Gastrocnemius medialis (tissue), 4 donors: ENCODE measurements at places on chromosomes 3 and 15. TPM values are rescaled to one million over a fixed set of nuclear protein-coding genes. Genes with fewer than 3 reads are reported as not detected.

The DNAH12 gene
- 0.02 TPM for total RNA-seq

The PTH1R gene
- total RNA-seq: 6.8 TPM

The FAM107A gene
- 28.5 TPM for total RNA-seq

The SUSD5 gene
- 1.4 TPM for total RNA-seq

The ZNF80 gene
- not detected for total RNA-seq

The SLC12A1 gene
- not detected for total RNA-seq

The TERC gene
- 12.0 TPM for total RNA-seq

The ISG20 gene
- 1.2 TPM for total RNA-seq

The ITPKA gene
- 9.4 TPM for total RNA-seq

The SPTBN5 gene
- total RNA-seq: 0.03 TPM

The SRGAP3 gene
- 1.5 TPM for total RNA-seq

The LYZL4 gene
- not detected for total RNA-seq

GRCh38 chr15:34365091-34365825, 1.7 kb downstream of the LPCAT4 start:
- no peak for DNase-seq

DNA sequence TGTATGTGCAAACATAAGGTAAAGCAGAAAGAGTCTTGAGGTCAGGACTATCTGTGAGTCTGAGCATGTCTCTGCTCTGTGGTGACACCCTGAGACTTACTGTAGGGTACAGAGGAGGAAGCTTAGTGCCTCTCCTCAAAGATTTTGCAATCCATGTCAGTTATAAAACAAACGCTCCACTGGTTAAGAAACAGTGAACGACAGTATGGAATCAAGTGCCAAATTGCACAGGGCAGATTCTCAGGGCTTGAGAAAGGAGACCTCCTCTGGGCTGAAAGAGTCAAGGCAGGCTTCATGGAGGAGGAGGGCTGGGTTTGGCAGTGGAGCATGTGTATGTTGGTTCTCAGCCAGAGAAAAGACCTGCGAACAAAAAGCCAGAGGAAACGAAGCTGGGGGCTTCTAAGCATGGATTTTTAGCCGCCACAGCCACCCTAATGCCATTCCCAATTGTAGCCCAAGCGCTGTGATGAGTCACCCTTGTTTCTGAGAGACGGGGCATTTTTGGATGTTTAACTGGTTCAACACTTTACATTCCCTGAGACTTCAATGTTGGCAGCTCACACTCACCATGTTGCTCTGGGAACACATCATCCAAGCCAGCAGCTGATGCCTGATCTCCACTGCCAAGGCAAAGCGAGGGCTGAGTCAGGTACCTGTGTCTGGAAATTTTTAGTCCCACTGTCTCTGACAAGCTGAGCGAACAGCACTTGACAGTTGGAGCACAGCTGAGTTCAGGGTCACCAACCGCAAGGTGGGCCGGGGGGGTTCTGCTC, 3.4 kb upstream of the DGKG start:
- DNase-seq: no peak

- no peak for DNase-seq
Observed at GRCh38 chr3:152595975-152596821, 238.7 kb upstream of the P2RY1 start.

- DNase-seq: no peak
Observed at GRCh38 chr15:31089368-31090047, 12.0 kb downstream of the TRPM1 start.

DNA sequence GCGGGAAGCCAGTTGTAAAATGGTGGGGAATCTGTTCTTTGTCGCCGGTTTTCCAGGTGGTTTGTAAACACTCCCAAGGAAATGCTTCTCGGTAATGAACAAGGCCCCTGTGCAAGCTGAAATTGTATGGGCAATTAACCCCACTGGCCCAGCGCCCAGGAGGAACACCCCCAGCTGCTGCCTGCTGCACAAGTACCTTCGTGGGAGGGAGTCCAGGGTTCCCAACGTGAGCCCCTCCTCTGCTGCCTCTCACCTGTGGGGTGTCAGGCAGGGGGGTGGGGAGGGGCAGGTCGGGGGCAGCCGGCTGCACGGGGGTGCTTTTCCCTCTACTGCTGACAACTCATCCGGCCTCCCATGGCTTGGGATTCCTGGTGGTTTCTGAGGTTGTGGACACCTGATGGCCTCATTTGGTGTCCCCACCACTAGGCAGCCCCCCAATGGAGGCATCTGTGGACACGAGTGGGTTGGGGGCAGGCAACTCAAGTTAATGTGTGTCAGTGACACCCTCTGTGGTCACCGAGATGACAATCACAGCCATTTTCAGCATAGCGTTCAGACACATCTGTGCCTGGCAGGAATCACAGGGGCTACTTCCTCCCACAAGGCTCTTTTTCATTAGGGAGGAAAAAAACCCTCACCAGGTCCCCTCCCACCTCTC, 35.6 kb upstream of the PRR23E start:
- DNase-seq: no peak

DNA sequence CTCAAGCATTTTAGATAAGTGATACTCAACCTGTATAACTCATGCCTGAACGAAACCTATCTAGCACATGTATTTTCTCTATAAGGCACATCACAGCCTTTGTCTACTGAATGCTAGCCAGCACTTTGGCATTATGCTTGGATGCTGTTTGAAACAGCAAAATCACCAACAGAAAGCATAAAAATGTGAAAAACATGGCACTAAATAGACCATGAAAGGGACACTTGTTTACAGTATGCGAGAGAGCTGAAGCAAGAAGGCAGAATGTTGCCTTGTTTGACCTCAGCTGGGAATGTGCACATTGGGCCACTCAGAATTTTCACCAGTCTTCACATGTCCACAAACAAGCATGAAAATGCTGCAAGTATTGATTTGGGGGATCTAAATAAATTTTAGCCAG, 59.5 kb downstream of the MINDY2 start:
- DNase-seq: no peak

- DNase-seq: no peak
Observed at GRCh38 chr15:53218666-53219580, 428.8 kb upstream of the ONECUT1 start.

- no peak for DNase-seq
Observed at GRCh38 chr3:189119950-189120349, 51.8 kb upstream of the TPRG1 start.

GRCh38 chr15:58434334-58434875, 2.6 kb downstream of the LIPC start:
- DNase-seq: no peak

GRCh38 chr15:92170897-92171296, 222.8 kb upstream of the ST8SIA2 start:
- no peak for DNase-seq

GRCh38 chr3:107641572-107642307, 119.0 kb downstream of the BBX start:
- no peak for DNase-seq

DNA sequence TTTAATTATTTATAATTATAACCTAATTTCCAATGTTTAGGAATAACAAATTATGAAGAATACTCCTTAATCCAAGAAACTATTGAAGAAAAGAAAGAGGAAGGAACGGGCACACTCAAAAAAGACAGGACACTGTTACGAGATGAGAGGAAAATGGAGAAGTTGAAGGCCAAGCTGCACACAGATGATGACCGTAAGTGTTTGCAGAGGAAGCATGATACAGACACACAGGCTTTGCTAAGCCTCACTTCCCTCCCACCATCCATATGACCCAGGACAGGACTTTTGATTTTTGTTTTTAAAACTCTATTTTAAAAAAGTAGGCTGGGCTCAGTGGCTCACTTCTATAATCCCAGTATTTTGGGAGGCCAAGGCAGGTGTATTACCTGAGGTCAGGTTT, 389.4 kb upstream of the TPM1 start:
- DNase-seq: no peak

- no peak for DNase-seq
Observed at GRCh38 chr15:29518442-29518841, 248.8 kb upstream of the NSMCE3 start.
